ENCODE measurements at places on chromosomes 6 and 20.

GRCh38 chr6:148446681-148447080, 104.0 kb downstream of the SASH1 start:
- DNase-seq, result no peak

GRCh38 chr6:144737998-144738397, 452.9 kb downstream of the UTRN start:
- no peak for DNase-seq

GRCh38 chr6:139409026-139409425, 34.6 kb upstream of the CITED2 start:
- no peak for DNase-seq

GRCh38 chr6:138410972-138411880, 7.2 kb downstream of the HEBP2 start:
- no peak for DNase-seq

GRCh38 chr6:154440022-154440421, 70.5 kb downstream of the CNKSR3 start:
- DNase-seq, result no peak

GRCh38 chr20:17177341-17177740, 49.5 kb upstream of the PCSK2 start:
- DNase-seq, result no peak

DNA sequence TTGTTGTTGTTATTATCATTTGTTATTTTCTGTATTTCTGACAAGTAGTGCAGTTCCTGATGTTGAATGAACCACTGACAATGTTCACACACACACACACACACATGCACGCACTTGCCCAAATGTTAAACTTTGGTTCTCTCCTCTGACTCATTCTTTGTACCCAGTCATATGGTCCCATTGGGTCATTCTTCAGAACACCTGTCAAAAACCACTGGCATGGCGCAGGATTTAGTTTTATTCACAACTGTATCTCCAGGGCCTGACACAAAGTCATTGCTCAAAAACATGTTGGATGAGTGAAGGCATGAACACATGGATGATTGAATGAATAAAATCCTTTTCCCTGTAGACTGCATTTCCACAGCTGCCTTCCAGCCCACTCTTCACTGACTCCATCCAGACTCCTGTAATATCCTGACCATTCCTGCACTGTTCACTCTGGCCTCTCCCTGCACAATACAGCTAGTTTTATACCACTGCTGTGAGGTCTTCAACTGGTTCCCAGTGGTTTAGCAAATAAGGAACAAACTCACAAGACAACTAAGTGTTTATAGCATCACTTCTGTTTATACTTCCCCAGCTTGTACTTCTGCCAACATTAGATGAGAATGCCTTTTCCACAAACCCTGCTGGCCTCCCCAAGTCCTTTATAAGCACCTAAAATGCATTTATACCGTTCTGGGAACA, 6.9 kb upstream of the CST11 start:
- no peak for DNase-seq

DNA sequence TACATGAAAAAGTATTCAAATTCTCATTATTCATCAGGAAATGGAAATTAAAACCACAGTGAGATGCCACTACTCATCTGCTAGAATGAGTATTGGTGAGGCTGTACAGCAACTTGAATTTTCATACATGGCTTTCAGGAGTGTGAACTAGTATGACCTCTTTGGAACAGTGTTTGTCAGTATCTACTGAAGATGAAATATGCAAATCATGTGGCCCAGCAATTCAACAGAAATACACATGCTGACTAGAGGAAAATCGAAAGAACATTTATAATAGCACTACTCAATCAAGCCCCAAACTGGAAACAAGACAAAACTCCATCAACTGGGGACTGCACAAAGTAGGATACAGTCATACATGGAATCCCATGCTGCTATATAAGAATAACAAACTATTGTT, 102.2 kb downstream of the DCDC2 start:
- DNase-seq, result no peak

DNA sequence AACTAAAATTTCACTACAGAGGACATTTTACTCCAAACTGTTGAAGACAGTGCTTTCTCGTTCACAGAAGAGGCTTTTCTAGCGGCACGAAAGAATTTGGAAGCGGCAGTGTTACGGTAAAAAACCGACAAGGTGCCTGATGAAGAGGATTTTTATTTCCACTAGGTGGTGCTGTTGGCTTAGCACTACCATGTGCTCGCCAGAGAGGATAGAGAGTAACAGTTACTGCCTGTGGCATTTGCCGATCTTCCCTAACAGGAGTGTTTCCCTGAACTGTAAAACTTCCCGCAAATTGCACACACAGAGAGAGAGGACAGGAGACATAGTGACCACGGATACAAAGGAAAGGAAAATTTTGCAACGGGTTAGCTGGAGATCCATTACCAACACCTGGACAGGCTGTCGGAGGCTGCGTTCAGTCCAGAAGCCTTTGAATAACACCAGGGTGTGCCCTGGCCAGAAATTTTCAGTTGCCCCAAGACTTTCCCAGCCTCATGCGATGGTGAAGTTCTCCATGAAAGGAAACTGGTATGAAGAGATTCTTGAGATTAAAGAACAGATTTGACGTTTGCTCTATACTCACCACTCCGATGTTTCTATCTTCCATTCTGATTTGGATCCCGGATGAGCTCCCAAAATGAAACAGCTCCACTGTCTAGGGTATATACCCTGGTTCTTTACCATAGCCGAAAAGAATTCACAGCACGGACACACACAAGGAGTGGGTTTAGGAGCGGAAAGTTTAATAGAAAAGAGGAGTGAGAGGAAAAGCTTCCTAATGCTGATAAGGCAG, 48.1 kb downstream of the HLA-DPB1 start:
- DNase-seq, result no peak

- DNase-seq, result no peak
Measured at GRCh38 chr6:12593771-12594529, 122.6 kb upstream of the PHACTR1 start.

GRCh38 chr20:54140927-54141566, 32.7 kb downstream of the CYP24A1 start:
- DNase-seq, result no peak

DNA sequence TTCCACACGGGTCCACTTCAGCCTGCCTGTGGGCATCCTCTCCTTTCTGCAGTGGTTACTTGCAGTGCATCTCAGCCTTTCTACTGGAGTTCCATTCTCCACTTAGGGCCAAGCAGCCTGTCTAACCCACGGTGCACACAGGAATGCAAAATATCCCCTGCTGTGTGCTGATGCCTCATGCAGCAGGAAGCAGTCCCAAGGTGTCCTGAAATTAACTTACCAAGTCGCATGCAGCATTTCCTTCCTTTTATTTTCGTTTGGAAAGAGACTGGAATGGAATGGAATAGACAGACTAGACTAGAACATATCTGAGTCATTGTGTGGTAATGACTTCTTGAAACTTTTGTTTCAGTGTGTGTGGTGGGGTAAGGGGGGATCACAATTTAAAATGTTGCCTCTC, 25.9 kb upstream of the FOXQ1 start:
- DNase-seq, result no peak

DNA sequence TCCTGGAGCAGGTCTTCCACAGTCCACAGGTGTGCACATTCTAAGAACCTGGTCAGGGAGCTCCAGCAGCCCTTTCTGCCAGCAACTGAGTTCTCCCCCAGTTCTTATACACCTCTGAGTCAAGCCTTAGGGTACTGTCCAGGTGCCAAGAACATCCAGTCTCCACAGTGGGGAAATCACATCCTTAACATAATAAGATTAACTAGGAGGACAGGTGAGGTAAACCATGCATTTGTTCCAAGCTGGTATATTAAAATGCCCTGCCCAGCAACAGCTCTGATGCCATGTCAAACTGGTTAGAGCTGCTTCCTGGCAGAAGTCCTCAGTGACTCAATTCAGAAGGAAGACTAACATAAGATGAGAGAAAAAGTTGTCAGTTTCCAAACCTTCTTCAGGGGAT, 303.9 kb upstream of the SGK1 start:
- no peak for DNase-seq

DNA sequence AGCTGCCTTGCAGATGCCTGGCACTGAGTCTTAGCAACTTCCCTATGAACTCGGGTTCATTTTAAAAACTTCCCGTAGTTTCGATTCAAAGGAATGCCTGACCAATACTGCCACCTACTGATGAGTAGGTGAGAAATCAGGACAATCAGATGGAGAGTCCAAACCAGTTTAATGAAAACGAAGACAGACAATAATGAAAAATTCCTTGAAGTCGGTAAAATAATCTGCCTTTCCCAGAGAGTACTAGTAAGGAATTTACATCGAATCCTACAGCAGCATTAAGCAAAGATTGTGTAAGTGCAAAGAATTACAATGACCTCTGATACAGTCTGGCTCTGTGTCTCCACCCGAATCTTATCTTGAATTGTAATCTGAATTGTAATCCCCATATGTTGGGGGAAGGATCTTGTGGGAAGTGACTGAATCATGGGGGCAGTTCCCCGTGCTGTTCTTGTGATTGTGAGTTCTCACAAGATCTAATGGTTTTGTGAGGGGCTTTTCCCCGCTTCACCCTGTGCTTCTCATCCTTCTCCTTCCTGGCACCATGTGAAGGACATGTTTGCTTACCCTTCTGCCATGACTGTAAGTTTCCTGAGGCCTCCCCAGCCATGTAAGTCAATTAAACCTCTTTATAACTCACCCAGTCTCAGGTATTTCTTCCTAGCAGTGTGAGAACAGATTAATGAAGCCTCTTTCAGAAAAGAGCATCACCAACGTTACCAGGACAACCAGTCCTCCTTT, 134.4 kb downstream of the ARHGAP18 start:
- no peak for DNase-seq

- DNase-seq, result no peak
Measured at GRCh38 chr20:45816951-45817350, 4.5 kb downstream of the UBE2C start.

GRCh38 chr6:73774311-73774774, 78.3 kb downstream of the CD109 start:
- DNase-seq, result no peak

DNA sequence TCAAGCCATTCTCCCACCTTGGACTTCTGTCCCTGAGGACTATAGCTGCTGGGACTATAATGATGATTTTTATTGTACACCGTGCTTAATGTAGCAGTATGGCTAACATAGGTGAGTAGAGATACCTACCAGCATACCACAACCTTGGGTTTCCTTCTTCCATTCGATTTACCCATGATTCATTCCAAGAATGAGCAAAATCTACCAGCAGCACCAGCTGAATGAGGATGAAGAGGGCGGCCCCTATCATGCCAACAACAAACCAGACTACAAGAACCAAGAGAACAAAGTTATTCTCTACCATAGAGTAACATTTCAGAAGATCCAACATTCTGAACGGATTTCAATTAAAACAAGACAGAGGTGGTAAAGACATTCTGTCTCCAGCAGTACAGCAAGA, 12.1 kb downstream of the SERINC3 start:
- no peak for DNase-seq

DNA sequence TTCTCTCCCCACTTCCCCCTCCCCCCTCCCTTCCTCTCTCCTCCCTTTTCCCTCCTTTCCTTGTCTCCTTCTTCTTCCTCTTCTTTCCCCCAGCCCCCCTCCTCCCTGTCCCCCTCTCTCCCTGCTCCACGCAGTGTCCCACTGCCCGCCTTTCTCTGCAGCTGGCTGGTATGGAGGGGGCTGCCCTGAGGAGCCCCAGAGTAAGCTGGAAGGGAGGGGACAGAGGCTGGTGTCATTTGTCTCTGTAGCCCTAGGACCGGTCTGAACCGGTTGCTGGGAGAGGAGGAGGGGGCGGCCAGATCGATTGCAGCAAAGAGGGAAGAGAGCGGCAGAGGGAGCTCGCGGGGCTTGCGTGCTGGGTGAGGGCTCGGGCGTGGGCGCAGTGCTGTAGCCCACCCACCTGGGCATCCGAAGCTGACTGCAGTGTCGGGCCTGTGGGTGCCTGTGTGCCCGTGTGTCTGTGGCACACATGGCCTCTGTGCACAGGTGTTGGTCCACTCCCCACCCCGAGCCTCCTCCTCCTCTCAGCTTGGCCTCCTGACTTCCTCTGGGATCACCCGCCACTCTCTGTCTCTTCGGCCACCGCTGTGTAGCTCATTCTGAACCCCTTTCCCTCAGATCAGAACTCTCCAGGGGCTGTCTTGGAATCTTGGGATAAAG, 50.6 kb downstream of the SRC start:
- no peak for DNase-seq

DNA sequence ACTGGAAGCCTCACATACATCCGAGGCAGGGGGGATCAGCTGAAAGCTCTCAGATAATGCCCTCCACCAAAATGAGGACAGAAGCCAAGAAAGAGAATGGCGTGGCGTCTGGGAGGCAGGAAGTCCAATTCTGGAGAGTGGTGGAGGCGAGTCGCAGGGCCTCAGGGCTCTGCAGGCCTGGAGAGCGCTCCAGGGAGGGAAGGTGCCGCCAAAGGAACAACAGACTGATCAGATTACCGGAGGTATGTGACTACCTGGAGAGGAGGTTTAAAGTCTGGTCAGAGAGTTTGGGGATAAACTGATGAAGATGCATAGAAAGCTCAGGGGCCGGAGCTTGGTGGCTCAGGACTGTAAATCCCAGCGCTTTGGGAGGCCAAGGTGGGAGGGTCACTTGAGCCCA, 11.2 kb upstream of the IP6K3 start:
- no peak for DNase-seq

DNA sequence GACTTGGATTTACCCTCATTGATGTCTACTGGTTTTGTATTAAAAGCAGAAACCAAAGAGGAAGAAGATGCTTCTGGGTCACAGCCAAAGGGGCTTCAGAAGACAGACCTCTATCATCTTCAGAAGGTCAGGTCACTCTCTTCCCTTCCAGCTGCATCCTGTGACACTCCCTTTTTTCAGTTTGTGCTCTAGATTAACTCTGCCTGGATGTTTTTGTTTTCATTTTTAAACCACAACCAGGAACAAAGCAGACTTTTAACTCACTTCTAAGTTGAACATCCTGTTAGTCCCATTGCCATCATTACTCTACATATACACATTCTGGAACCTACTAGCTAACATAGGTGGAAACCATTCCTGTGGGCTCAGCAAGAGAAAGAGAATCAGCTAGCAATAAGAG, 45.2 kb downstream of the AKIRIN2 start:
- DNase-seq, result no peak

- no peak for DNase-seq
Measured at GRCh38 chr6:126312013-126312665, 27.8 kb upstream of the CENPW start.

DNA sequence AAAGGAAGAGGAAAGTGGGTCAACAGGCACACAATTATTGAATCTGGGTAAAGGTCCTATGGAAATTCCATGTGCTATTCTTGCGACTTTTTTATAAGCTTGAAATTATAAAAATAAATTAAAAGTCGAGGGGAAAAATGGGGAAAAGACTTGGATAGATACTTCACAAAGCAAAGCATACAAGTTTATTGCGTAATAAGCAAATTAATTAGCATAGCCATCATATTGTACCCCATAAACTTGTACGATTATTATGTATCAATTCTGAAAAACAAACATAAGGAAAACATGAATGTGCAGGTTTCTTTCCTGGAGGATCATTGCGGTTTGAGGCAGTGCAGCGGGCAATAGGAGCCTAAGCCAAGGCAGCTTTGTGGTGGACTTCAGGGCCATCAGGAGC, 351.6 kb upstream of the NOX3 start:
- DNase-seq, result no peak

DNA sequence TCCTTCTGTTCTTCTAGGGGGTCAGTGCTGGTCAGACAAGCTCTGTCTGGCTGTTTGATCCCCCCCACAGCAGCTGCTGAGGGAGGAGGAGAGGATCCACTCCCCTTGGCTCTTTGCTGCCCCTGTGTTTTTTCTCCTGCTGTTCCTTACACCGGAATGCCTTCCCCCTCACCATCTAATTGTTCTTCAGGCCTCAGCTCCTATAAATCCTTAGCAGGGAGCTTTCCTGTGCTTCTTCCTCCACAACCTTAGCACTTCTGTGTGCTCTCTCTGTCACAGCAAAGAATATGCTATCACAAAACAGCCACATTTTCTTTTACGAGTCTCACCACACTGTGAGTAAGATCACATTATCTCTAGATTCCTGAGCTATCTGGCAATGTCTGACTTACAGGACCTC, 196.6 kb downstream of the OTOR start:
- no peak for DNase-seq
